ENCODE measurements at places on chromosomes 3 and 15.

- DNase-seq = no peak
Observed at GRCh38 chr3:122947196-122947595, 80.4 kb downstream of the SEMA5B start.

- no peak for DNase-seq
Observed at GRCh38 chr3:30737743-30738499, 131.5 kb downstream of the TGFBR2 start.

- no peak for DNase-seq
Observed at GRCh38 chr3:98262046-98262445, 2.0 kb upstream of the OR5H6 start.

DNA sequence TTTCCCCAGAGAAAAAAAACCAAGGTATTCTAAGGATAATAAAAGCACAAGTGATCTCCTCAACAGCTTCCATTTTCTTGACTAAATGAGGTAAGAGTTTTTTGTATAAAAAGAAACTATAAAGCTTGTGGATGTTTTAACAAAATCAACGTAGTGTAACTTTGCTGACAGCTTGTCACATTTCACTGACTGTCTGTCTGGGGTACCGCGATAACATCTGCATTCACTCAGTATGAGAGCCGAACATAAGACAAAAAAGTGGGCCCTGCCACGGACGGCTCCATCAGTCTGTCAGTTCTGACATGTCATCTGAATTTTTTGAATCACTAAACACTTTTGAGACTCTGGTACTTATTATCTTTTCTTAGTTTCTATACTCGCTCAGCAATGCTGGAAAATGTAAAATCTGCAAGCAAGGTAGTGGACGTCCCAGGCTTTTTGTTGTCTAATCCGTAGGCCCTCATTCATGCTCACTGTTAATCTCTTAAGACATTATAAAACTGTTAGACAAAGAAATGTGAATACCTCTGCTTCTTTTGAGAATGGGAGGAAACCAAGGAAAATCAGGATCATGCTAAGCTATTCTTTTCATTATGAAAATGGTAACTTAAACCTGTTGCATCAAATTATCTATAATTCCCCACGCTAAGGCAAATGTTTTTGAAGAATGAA is 307.1 kb downstream of the MECOM start:
- DNase-seq = no peak

- no peak for DNase-seq
Observed at GRCh38 chr3:153099131-153099530, 62.9 kb upstream of the RAP2B start.

DNA sequence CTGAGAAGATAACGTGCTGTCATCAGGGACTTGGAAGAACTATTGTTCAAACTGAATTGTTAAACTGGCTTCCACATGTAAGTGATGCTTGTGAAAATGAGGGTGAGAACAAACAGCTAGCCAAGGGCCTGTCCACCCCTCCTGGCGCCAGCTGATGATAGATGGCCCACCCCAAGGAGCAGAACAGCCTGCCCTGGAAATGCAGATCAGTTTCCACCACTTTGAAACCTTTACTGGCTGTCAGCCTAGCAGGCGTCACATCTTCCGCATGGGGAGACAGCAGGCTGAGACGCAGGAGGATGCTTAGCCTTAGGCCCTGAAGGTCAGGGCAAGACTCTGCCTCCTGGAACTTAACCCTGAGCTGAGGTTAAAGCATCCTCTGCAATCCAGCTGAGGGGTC is 6.4 kb upstream of the SLC51B start:
- DNase-seq = no peak

- no peak for DNase-seq
Observed at GRCh38 chr3:129665024-129665768, 58.7 kb upstream of the PLXND1 start.

- DNase-seq = no peak
Observed at GRCh38 chr3:135243616-135244015, 448.6 kb downstream of the EPHB1 start.

GRCh38 chr3:32420126-32421038 is 28.7 kb downstream of the CMTM7 start:
- DNase-seq = peak; percentile 89
